ENCODE measurements at places on chromosomes 7 and 10. TPM values are rescaled to one million over a fixed set of nuclear protein-coding genes. Genes with fewer than 3 reads are reported as not detected.

CNTNAP2 gene
- not detected for total RNA-seq

DNA sequence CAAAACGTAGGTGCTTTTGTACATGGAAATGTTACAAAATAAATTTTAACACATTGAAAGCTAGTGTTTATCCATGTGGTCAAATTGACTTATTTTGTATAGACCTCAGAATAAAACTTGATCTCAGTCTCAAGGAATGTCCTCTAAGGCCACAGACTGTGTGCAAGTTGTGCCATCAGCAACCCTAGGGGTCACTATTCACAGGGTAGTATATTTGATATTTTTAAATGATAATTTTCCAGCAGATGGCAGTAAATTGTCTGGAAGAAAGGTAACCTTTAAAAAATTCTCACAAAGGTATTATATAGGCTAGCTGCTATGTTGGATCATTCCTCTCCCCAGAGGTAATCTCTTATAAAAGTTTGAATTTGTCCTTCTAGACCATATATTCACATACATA, 12.9 kb upstream of the SNX10 start:
- DNase-seq = peak; percentile 72

SPDYE16 gene
- not detected for total RNA-seq

AKR1D1 gene
- not detected for total RNA-seq

FKBP6 gene
- not detected for total RNA-seq

CHST12 gene
- total RNA-seq = 17.3 TPM

DNA sequence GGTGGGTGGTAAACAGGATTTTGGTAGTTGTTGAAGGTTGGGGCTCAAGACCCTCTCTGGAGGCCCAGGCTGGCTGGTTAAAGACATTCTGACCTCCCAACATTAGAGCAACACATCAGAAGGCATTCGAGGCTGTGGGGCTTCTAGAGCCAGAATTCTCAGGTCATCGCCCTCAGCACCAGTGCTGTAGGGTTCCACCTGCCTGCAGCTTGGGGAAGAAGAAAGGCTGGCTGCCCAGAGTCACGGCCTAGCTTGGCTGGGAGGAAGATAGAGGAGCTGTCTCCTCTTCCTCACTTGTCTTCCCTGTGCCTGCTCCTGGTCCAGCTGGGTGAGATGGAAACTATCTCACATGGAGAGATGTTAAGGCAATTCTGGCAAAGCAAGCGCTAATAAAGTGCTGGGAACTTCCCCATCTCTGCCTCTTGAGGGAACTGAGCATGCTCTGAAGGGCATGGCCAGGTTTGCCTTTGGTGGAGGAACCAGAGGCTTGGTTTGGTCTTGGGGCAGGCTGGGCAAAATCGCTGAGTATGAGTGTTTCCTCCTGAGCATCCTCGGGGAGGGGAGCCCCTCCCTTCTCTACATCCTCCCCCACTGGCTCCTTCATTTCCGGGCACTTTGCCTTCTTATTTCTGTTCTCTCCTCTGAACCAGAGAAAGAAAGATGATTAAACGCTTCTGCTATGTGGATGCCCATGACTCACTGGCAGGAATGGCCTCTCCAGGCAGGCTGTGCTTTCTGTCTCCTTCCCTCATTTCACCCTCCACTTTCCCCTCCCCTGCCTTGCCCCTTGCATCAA, 509.0 kb upstream of the PODXL start:
- peak; percentile 97 for DNase-seq

- DNase-seq = peak; percentile 10
These were observed 44.1 kb downstream of the VSTM4 start for GRCh38 chr10:49071160-49071761.

LIPN gene
- total RNA-seq = not detected

- no peak for DNase-seq
These were observed 48.8 kb downstream of the RALA start for GRCh38 chr7:39672176-39672575.

PVRIG gene
- total RNA-seq = not detected

DNA sequence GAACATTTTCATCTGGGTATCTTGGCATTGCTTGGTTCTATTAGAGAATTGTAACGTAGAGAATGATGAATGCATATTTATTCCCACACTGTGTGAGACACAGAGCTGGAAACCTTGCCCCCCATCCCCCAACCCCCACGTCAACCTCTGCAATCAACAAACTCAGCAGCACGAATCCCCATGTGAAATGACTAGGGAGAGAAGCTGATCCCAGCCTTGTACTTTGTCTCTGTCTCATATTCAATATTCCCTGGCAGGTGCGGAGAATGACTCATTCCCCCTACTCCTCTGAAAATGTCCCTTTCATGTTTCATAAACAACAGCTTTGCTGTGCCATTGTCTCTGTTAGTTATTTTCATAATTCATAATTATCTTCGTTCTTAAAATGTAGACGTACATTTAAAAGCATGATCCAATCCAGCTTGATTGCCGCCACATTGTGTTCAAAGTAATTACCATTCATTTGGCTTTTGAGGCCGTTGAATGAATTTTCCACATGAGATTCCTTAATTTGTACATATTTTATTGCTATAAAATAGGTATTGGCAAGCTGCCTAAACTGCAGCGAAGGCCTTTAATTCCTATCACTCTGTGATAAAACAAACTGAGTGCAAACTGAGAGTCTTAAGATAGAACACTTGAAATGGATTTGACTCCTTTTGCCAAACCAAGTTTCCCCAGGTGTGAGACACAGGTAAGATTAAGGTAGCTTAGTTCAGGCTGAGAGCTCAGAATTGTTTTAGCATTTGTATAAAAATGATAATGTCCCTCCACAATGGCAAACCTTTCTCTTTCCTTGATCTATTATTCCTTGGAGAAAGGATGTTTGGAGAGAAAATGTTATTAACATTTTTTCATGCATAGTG, 920.2 kb downstream of the TYW1 start:
- DNase-seq = no peak

DNA sequence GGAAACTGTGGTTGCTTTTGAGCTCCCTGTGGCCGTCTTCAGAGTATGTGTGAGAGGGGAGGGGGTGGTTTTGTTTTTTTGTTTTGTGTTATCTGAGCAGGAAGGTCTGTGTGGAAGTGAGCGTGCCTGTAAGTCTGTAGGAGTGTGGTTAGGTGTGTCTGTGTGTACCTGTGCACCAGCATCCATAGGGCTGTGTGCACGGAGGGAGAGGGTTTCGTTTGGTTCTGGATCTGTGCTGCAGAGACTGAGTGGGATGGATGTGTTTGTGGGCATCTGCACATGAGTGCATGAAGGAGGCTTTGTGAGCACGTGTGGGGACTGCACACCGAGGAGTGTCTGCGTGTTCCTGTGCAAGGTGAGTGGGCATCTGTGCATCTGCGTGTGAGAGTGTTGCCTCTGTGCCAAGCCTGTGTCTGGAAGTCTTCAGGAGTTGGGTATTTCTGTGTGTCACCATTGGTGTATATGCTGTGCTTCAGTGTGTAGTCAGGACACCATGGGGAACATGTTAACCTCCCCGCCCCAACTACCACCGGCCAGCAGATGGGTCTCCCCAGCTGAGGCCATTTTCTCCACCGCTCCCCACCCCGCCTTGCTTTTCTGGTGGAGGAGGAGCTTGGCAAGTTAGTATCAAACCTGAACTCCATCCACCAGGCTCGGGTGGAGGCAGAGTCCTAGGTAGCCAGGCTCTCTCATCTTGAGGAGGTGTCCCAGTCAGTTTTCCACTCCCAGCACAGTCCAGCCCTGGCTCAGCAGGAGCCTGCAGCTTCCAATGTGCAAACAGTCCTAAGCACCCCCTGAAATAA, 7.1 kb upstream of the TLX1 start:
- DNase-seq = no peak

DNA sequence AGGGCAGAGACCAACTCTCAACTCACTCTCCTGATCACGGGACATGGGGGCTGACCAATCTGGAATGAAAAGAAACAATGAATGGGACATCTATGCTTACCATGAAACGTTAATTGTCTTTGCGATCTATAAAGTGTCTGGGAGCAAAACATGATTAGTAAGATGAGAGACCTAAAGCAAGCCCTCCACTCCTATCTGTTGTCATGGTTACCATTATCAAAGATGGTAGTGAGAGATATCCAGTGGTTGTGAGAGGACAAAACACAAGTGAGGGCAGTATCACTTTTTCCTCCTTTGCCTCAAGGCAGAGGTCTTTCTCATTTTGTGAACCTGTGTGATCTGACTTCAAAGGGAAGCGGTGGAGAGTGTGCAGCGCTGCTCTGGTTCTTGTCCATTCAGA, 130.1 kb downstream of the LSM5 start:
- no peak for DNase-seq

BMPER gene
- total RNA-seq = 0.55 TPM

LZTS2 gene
- 66.5 TPM for total RNA-seq

LRRC4 gene
- 0.50 TPM for total RNA-seq

DNA sequence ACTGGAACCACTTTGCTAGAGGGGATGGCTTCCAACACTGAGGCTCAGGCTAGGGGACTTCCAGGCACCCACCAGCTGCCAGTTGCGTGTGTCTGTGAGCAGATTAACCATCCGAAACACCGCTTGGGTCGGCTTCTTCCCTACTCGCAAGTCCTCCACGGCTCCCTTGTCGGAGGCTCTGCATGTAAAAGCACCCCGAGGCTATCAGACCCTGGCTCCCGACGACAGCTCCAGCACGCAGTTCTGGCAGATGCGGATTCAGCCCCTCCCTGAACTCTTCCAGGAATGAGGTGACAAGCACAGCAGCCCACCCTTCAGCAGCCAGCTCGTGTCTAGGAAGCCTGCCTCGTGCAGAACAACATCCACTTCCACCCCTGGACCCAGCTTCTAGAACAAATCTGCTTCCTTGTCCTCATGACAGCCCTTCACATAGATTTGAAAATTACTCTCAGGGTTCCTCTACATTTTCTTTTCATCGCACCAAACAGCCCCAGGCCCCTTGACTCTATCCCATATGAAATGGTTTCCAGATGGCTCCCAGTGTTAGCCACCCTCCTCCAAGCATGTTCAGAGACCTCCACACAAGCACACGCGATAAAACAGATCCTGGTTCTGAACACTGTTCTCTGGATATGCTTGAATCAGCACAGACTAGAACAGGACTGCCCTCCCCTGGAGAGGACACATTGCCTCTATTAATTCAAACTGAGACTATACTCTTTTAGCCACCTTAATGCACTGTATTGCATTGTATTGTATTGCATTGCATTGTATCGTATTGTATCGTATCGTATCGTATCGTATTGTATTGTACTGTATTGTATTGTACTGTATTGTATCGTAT, 44.6 kb downstream of the SLIT1 start:
- no peak for DNase-seq

DNA sequence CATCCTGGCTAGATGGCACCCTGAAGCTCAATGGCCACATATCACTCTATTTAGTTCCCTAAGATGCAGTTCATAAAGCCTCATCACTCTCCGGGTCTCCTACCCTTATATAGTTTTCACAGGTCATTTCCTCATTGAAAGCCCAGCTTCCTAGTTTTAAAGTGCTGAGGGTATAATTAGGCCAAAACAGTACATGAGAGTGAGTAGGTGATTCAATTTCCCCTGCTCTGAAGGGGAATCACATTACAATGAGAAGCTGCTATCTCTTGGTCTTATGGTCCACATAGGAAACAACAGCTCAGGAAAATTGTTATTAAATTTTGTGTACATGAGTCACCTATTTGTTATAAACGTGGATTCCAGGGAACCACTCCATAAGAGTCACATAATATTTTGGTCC, 162.0 kb downstream of the SEMA3E start:
- no peak for DNase-seq
